T-cell (primary cell): ENCODE measurements at places on chromosomes 11 and 22. TPM values are rescaled to one million over a fixed set of nuclear protein-coding genes. Genes with fewer than 3 reads are reported as not detected.

DNA sequence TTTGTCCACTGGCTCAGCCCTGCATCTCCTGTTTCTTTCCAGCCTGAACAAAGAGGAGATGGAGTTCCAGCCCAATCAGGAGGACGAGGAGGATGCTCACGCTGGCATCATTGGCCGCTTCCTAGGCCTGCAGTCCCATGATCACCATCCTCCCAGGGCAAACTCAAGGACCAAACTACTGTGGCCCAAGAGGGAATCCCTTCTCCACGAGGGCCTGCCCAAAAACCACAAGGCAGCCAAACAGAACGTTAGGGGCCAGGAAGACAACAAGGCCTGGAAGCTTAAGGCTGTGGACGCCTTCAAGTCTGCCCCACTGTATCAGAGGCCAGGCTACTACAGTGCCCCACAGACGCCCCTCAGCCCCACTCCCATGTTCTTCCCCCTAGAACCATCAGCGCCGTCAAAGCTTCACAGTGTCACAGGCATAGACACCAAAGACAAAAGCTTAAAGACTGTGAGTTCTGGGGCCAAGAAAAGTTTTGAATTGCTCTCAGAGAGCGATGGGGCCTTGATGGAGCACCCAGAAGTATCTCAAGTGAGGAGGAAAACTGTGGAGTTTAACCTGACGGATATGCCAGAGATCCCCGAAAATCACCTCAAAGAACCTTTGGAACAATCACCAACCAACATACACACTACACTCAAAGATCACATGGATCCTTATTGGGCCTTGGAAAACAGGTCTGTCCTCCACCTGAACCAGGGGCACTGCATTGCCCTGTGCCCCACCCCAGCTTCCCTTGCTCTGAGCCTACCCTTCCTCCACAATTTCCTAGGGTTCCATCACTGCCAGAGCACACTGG lies 5.0 kb downstream of the FTH1 start:
- H3K27me3 ChIP-seq = no peaks in the 10 kb centered on the region
- DNase-seq = no peak
- peaks cover 19% of the 10 kb centered on the region for H3K36me3 ChIP-seq
- H3K4me3 ChIP-seq = no peak overlapping the region
- H3K27ac ChIP-seq = no peak overlapping the region

DNA sequence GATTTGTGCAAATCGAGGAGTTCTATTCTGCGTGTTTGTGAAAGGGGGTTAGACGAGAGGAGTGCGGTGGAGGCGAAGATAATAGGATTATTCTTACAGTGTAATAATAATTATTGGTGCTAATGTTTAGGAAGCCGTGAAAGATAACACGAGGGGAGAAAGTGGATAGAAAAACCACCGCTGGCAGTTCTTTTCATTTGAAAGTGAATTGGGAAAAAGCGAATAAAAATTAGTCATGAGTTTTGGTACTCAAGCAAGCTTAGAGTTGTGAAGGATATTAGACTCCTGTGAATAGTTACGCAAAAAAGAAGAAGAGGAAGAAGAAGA lies 575 bp downstream of the SLC6A5 start:
- no peak for DNase-seq
- peaks cover 87% of the 10 kb centered on the region for H3K27me3 ChIP-seq
- H3K36me3 ChIP-seq = no peaks in the 10 kb centered on the region
- H3K4me3 ChIP-seq = no peak overlapping the region
- no peaks in the 10 kb centered on the region for H3K4me1 ChIP-seq

DNA sequence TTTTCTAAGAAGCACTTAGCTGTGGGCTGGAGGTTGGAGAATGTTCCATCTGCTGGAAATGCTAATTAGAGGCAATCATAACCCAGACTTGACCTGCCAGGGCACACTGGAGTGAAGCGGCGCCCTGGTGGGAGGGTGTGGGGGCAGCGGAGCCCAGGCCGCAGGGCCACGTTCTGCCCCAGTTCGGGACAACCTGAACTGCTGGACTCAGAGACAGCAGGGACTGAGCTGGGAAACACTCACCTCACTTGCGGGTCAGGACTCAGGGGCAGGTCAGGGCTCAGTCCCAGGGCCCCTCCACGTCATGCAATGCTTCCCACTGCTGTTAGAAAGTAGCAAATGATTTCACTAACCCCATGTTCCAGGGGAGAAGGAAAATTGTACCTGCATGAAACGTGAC lies 316.4 kb downstream of the NTM start:
- H3K36me3 ChIP-seq = no peaks in the 10 kb centered on the region
- no peaks in the 10 kb centered on the region for H3K27me3 ChIP-seq
- H3K4me3 ChIP-seq = no peak overlapping the region
- peaks cover 2% of the 10 kb centered on the region for H3K4me1 ChIP-seq

DNA sequence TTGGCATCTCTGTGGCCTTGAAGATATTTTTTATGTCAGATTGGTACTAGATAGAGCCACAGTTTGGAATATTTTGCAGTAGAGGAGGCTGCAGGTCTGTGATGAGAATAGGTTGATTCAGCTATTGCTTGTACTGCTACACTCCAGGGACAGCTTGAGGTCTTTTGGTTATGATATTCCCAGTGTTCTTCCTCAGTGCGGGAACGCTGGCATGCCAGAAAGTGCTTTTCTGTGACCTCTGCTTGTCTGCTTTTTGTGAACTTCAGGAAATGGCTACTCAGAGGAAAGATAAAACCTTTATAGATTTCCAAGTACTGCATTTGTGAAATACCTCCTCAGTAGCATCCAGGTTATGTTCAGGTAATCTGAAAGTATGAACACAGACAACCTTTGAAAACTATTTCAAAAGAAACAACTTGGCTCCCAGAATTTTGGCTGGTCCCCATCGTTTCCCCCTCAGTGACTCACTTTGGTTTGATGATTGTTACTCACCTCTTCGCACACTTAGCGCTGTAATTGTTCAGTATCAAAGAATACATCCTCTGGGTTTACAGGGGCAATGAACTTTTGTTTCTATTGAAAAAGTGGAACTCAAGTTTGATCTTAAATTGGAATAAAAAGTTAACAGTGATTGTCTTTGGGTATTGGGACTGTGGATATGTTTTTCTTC lies 191.4 kb downstream of the HIPK3 start:
- peaks cover 9% of the 10 kb centered on the region for H3K27me3 ChIP-seq
- DNase-seq = no peak
- H3K4me1 ChIP-seq = no peaks in the 10 kb centered on the region
- no peak overlapping the region for H3K27ac ChIP-seq

DNA sequence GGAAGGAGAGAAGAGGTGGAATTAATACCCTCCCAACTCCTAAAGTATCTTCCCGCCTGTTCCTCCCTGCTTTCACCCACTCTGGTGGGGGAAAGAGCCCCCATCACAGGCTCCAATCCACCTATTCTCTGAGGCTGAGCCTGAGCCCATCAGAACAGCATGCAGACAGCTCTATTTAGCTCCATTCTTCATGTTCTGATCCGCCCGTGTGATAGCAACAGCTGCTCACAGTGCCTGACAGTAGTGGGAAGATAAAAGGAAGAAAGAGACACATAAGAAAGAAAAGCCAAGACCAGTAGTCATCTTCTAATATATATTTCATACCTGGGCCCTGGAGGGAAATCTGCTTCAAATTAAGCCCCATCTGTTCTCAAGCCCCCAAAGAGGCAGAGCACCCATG lies 80.3 kb upstream of the AKIP1 start:
- H3K36me3 ChIP-seq = no peaks in the 10 kb centered on the region
- no peaks in the 10 kb centered on the region for H3K4me1 ChIP-seq
- H3K27me3 ChIP-seq = no peaks in the 10 kb centered on the region
- no peak for DNase-seq
- H3K4me3 ChIP-seq = no peak overlapping the region

The LMNTD2 gene
- 8.8 TPM for total RNA-seq

The NLRP6 gene
- total RNA-seq = 6.7 TPM

The GNAZ gene
- total RNA-seq = 1.3 TPM

The SYT12 gene
- not detected for total RNA-seq

The RTN4R gene
- total RNA-seq = 0.33 TPM

GRCh38 chr11:69732910-69733309 lies 29.1 kb upstream of the FGF19 start:
- H3K27me3 ChIP-seq = no peaks in the 10 kb centered on the region
- no peaks in the 10 kb centered on the region for H3K4me1 ChIP-seq
- H3K4me3 ChIP-seq = no peak overlapping the region
- no peak overlapping the region for H3K27ac ChIP-seq
- DNase-seq = no peak

DNA sequence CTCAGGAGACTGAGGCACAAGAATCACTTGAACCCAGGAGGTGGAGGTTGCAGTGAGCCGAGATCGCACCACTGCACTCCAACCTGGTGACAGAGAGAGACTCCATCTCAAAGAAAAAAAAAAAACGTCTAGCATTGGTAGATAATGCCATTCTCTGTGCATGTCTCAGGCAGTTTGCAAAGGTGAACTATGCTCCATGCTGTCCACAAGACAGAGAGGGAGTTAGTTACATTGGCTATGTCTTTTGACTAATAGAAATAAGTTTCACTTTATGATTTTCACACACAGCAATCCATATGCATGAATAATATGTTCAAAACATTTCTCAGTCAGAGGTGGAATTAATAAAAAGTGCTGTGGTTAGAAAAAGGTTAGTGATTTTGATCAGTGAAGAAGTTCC lies 591.4 kb downstream of the ETS1 start:
- no peaks in the 10 kb centered on the region for H3K36me3 ChIP-seq
- no peaks in the 10 kb centered on the region for H3K4me1 ChIP-seq
- no peak overlapping the region for H3K27ac ChIP-seq
- peaks cover 3% of the 10 kb centered on the region for H3K27me3 ChIP-seq

DNA sequence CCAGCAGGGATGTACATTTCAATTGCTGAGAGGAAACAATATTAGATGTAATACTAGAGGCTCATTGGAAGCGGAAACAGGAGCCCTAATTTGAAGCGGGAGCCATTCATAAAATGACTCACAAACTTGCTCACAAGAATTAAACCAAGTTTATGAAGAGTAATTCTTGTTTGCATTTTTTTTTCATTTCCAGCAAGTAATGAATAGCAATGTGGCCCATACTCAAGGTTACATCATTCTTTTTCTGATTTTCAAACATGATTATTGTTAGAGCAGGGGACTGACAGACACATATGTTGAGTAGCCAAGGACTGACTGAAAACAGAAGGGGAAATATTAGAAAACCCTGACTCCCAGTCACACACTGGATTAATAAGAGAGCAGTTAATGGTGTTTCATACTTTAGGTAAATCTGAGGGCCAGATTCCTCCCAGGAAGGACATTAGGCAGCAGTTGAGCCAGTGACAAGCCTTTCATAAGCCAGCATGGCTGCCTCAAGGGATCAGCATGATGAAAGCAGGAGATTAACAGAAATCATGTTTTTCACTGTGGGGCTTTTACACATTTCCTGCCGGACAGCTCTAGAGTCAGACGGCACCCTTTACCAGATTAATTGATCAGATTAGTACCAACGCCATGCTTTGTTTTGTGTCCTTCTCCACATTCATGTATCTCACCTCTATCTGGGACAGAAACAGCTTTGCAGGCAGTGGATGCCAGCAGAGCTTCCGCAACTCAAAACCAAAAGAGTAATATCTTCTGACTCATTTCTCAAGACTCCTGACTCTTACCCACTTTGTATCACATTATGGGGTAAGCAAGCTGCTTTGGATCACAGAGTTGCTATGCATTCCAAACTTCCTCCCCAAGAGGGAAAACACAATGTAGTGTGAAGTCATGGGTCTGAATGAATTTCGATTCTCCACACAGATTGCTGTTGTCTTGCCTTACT lies 831.6 kb downstream of the KCNA4 start:
- H3K4me1 ChIP-seq = no peaks in the 10 kb centered on the region
- H3K4me3 ChIP-seq = no peak overlapping the region
- H3K36me3 ChIP-seq = no peaks in the 10 kb centered on the region
- no peaks in the 10 kb centered on the region for H3K27me3 ChIP-seq
- no peak for DNase-seq

DNA sequence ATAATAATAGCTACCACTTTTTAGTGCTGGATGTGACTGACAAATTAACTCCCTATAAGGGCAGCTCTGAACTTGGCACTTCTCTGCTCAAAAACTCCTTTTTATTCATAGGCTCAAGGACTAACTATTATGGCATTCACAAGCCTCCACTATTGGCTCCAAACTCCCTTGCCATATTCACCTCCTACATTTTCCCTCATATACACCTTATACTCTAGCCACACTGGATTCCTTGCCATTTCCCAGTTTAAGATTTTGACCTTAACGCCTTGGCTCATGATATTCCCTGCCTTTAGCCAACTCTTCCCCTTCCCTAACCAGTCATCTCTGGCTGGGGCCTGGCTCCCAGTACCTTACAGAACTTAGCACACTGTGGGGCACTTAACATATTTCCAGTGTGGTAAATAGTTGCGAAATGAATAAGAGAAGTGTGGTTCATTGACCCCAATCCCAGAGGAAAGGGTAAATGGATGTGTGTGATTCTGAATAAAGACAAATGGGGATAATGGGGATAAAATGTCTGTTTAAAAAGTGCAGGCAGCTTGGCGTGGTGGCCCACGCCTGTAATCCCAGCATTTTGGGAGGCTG lies 40.0 kb upstream of the SORL1 start:
- H3K36me3 ChIP-seq = no peaks in the 10 kb centered on the region
- no peak overlapping the region for H3K4me3 ChIP-seq
- no peak for DNase-seq
- no peak overlapping the region for H3K27ac ChIP-seq

DNA sequence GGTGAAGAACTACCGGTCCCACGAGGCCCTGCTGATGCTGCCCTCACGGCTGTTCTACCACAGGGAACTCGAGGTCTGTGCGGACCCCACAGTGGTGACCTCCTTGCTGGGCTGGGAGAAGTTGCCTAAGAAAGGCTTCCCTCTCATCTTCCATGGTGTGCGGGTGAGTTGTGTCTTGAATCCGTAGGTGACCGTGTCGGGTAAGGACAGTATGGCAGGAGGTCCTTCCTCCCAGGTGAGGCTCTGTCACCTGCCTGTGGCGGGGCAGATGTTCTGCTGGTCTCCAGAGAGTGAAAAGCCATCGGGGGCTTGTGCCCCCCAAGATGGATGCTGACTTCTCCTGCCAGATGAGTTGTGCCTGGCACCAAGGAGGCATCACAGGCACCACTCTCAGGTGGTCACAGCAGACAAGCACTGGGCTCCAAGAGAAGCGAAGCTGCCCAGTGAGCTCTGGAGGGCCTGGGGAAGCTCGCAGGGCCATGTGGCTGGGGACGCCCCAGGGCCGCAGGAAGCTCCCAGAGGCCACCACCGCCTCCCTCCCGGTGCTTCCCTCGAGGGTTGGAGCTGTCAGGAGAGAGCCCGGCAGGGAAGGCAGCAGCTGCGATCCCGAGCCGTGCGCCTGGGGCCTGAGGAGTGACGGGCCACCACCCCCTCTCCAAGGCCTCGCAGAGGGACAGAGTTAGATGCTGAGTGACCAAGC lies 17.3 kb upstream of the PANX2 start:
- no peak overlapping the region for H3K27ac ChIP-seq
- peaks cover 4% of the 10 kb centered on the region for H3K4me1 ChIP-seq
- H3K36me3 ChIP-seq = no peaks in the 10 kb centered on the region
- no peak overlapping the region for H3K4me3 ChIP-seq

GRCh38 chr22:20552443-20553401 lies 45.3 kb downstream of the MED15 start:
- no peaks in the 10 kb centered on the region for H3K27me3 ChIP-seq
- H3K4me3 ChIP-seq = no peak overlapping the region
- peaks cover 100% of the 10 kb centered on the region for H3K4me1 ChIP-seq
- H3K36me3 ChIP-seq = peaks cover 45% of the 10 kb centered on the region
- DNase-seq = no peak

GRCh38 chr11:2888266-2888968 lies 2.8 kb upstream of the CDKN1C start:
- no peak overlapping the region for H3K4me3 ChIP-seq
- H3K36me3 ChIP-seq = no peaks in the 10 kb centered on the region
- peaks cover 11% of the 10 kb centered on the region for H3K27me3 ChIP-seq
- peak; percentile 88 for DNase-seq
- H3K4me1 ChIP-seq = peaks cover 73% of the 10 kb centered on the region
- H3K27ac ChIP-seq = no peak overlapping the region
